Activated naive CD4-positive, alpha-beta T cell treated with anti-CD3 and anti-CD28 coated beads for 36 hours (primary cell): ENCODE measurements at places on chromosomes 4 and X. TPM values are rescaled to one million over a fixed set of nuclear protein-coding genes. Genes with fewer than 3 reads are reported as not detected.

Gene STATH
- not detected for total RNA-seq

Gene ETDA
- not detected for total RNA-seq

Gene RAB9B
- 0.22 TPM for total RNA-seq

Gene SMPX
- total RNA-seq, result not detected

Gene TMSB15C
- total RNA-seq, result 2.1 TPM

Gene SSX1
- total RNA-seq, result not detected

DNA sequence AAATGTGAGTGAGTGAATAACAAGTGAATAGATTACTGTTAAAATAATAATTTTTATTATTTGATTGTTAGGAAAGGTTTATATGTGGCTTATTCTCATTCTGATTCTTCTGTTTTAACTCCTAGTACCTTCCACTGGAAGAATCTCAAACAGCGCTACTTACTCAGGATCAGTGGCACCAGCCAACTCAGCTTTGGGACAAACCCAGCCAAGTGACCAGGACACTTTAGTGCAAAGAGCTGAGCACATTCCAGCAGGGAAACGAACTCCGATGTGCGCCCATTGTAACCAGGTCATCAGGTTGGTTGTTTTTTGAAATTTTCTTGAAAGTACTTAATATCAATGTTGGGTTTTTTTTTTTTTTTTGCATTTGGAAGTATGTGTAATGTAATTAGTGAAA, 117.6 kb upstream of the BMPR1B start:
- DNase-seq, result no peak

- DNase-seq, result no peak
These were observed 389.5 kb upstream of the GRID2 start for GRCh38 chr4:91914176-91914804.

DNA sequence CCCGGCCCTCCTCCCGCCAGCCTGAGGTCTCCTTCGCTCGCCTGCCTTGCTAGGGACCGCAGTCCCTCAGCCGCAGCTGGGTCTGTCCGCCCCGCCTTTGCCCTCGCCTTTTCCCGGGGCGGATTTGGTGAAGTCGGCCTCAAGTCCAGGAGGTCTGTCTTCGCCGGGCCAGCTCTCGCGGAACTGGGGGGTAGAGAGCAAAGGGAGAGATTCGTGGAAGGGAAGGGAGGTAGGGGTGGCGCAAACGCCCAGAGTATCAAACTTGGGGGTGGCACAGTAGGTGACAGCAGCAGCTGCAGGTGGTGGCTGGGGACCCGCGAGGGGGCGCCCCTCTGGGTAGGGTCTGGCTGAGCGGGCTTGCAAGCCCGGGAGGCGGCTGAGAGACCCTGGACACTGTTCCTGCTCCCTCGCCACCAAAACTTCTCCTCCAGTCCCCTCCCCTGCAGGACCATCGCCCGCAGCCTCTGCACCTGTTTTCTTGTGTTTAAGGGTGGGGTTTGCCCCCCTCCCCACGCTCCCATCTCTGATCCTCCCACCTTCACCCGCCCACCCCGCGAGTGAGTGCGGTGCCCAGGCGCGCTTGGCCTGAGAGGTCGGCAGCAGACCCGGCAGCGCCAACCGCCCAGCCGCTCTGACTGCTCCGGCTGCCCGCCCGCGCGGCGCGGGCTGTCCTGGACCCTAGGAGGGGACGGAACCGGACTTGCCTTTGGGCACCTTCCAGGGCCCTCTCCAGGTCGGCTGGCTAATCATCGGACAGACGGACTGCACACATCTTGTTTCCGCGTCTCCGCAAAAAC, at the start of gene NPY2R:
Gene NPY2R (plus strand): TSS at position 379 of the 797 bp plus-strand sequence. CDS start 5,304 bp downstream, outside the sequence.
- DNase-seq, result no peak

DNA sequence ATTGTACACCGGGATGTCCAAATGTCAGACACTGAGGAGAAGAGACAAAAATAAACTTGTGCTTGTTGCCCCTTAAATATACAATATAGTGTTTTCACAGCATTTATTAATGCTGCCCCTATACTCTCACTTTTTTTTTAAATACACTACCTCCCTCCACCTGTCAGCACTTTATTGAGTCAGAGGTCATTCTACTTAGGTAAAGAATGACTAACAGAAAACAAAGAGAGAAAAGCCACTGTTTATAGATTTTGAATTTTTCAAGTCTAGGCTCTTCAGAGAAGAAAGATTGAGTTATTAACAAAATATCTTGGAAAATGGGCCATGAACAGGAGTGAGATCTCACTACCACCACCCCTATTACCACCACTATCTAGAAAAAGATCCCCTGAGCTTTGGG, 58.1 kb downstream of the NIPAL1 start:
- DNase-seq, result no peak

DNA sequence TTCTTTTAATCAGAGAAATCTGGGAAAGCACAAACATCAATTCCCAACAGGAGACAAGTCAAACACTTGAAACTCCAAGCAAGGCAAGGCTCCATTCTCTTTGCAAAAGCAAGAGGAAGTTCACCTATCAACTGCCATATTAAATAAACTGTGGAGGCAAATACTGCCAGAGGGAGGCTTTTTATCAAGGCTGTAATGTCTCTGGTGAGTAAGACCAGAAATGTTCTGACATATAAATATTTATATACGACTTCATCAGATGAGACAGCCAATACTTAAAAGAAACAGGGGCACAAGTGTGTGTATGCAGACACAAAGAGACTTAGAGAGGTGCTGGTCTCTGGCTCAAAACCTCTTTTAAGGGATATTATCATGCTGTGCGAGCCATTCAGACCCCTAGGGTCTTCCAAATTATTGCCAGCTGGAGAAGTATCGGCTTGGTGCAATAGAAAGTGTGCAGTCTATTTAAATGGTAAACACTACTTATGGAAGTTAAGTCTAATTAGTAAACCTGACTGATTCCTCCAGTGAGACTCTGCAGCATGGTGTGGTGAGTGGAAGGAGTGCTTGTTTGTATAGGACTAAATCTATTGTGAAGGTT, 24.4 kb downstream of the DCX start:
- no peak for DNase-seq

- DNase-seq, result no peak
These were observed 123.9 kb downstream of the BCOR start for GRCh38 chrX:39973810-39974209.

GRCh38 chrX:121754301-121754700, 706.9 kb downstream of the GLUD2 start:
- no peak for DNase-seq

- no peak for DNase-seq
These were observed 56.6 kb upstream of the ALB start for GRCh38 chr4:73347497-73347896.

DNA sequence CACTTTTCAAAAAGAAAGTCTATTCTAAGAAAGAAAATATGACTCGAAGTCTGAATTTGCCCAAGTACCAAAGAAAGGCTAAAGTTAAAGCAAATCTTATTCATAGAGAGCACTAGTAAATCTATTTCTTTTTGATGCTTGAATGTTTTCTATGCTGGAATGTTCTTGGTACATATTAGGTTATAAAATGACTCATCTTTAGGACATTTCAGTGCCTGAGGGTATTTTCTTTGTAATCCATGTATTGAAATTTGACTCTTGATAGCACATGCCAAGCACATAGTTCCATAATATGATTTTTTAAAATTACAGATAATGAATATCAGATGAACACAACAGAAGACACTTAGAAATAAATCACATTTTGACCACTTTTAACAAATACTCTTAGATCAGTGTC, 232.8 kb downstream of the TRIML1 start:
- DNase-seq, result no peak

DNA sequence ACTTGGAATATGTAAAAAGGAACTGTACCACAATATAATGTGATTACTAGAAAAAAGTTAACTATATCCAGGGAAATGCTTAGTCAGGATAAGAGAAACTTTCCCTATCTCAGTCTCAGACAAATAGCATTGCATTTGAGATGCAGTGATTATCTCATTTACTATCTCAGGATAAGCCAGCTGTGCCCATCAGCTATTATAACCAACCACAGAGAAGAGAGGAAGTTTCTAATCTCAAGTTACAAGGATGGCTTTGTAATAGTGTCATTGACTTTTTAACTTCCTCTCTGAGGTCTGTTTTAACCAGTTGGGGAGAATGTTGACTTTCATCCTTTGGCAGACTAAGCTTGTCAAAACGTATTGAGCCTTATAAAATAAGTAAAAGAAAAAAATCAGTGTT, 56.5 kb downstream of the SNX25 start:
- DNase-seq, result no peak

- no peak for DNase-seq
These were observed 2295.4 kb downstream of the ARAP2 start for GRCh38 chr4:33948921-33949320.

GRCh38 chrX:149829751-149830191, 48.0 kb downstream of the MAGEA9 start:
- peak; percentile 62 for DNase-seq

- DNase-seq, result no peak
These were observed 13.5 kb downstream of the SNCA start for GRCh38 chr4:89823416-89823815.

GRCh38 chrX:78517124-78517523, 142.0 kb downstream of the RTL3 start:
- peak; percentile 76 for DNase-seq

DNA sequence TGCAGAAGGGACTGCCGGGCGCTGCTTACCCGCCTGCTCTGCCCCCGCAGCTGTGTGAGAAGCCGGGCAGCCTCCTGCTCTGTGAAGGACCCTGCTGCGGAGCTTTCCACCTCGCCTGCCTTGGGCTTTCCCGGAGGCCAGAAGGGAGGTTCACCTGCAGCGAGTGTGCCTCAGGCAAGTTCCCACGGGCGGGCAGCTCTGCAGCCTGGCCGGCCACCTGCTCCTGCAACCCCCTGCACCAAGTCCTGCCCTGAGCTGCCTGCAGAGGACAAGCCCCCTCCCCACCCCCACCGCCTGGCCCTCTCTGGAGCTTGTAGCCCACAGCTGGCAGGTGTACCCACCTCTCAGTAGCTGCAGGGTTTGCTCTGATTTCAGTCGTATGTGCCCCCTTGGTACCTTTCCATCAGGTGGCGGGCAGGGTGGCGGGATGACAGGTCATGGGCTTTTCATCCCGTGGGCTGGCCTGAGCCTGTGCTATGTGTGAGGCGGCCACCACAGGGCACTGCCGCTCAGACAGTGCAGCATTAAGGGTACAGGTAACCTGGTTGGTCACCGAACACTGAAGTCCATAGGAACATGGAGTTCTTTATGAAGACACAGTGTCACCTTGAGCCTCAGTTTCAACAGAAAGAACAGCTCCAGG, 56.6 kb downstream of the NELFA start:
- DNase-seq, result no peak

GRCh38 chr4:16418814-16419213, 192.5 kb upstream of the TAPT1 start:
- DNase-seq, result no peak

DNA sequence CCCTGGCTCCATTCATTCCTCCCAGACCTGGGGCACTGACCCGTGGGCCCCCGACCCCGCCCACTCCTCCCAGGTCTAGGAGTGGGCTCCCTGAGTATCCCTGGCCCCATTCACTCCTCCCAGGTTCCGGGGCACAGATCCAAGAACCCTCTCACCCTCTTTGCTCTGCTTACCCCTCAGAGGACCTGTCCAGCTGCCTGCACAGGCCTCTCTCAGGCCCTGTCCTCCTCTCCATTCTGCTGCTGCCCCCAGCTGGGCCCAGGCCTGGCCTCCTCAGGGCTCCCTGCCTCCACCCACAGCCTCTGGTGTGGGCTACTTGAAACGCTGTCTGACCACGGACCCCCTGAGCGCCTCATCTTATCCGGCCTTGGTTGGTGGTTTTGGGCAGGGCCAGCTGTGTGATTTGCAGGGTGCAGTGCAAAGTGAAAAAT, 217.7 kb upstream of the PSAPL1 start:
- no peak for DNase-seq

- peak; percentile 57 for DNase-seq
These were observed 3.9 kb downstream of the MAMLD1 start for GRCh38 chrX:150366951-150367545.

DNA sequence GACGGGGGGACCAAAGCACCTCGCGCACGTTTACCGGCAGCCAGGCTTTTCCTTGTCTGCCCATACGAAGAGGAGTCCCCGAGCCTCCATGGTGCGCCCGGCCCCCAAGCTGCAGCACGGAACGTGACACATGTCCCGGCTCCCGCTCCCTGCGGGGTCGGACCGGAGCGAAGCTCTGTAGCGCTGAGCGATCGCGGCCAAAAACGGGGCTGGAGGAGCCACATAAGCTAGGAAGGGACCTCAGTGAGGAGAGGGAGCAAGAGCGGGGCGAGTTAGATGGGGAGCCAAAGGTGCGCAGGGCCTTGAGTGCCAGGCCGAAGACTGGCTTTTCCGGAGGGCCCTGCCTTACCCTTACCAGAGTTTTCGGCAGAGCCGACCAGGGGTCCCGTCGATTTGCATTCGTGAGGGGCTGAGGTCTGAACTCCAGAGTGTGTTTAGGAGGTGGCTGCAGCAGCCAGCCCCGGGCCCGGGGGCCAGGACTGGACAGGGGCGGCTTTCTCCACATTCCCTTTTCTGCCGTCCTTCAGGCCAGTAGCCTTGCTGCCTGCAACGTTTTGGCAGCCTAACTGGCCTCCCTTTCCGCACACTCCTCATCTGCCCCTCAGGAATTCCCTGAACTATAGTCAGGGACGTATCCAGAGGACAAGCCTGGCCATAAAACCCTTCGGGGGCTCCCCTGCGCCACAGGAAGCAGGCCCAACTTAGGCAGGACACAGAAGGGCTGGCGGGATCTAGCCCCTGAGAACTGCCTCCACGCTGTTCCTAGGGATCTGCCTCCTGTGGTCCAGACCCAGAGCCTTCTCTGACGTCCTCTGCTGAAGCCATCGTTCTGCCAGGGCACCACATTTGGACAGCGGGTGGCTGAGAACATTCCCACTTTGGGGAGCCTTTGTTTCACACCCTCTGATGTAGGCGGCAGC, 689 bp downstream of the SSR4 start:
- peak; percentile 25 for DNase-seq

DNA sequence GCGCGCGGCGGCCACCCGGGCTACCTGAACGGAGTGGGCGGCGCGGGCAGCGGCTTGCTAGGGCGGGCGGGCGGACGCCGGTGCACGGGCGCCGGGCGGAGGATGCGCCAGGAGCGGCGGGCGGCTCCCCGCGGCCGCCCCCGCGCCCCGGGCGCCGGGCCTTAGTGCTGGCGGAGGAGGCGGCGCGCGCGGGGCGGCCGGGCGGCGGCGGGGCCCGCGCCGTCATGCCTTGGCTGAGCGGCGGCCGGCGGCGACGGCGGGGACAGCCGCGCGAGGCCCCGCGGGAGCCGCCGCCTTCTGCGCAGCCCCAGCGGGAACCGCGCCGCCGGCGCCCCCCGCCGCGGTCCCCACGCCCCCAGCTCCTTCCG, 48.2 kb downstream of the CLDN34 start:
- no peak for DNase-seq

GRCh38 chr4:133812236-133812635, 389.4 kb downstream of the PABPC4L start:
- no peak for DNase-seq

DNA sequence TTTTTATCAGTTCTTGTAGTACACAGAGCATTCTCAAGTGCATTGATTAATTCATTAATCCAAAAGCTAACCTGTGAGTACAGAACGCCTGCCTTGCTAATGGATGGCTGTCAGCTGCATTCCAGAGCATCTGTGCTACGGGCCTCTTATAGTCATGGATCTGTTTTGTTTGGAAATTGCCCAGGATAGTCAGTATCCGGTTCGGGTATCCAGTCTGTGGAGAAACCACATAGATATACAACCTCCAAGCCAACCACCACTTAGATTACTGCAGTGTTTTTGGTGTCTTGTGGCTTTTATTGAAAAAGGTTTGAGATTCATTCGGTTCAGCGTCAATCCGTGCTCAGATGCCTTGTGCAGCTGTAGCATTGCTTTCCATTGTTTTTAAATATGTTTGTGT, 4.0 kb downstream of the LAP3 start:
- no peak for DNase-seq
